ENCODE measurements at places on chromosomes 16 and 17.
A peak's percentile ranks its signal among the peaks of the same experiment; 100 is the strongest.

DNA sequence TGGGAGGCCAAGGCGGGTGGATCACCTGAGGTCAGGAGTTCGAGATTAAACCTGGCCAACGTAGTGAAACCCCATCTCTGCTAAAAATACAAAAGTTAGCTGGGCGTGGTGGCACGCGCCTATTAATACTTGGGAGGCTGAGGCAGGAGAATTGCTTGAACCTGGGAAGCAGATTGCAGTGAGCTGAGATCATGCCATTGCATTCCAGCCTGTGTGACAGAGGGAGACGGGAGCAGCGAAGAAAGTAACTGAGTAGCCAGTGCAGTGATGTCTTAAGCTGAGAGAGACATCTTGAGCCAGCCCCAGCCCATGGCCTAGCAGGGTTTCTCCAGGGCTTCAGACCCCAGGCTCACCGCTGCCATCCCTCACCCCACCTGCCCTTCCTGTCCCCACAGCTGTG is 9.8 kb upstream of the SMIM5 start:
- DNase-seq, result no peak

DNA sequence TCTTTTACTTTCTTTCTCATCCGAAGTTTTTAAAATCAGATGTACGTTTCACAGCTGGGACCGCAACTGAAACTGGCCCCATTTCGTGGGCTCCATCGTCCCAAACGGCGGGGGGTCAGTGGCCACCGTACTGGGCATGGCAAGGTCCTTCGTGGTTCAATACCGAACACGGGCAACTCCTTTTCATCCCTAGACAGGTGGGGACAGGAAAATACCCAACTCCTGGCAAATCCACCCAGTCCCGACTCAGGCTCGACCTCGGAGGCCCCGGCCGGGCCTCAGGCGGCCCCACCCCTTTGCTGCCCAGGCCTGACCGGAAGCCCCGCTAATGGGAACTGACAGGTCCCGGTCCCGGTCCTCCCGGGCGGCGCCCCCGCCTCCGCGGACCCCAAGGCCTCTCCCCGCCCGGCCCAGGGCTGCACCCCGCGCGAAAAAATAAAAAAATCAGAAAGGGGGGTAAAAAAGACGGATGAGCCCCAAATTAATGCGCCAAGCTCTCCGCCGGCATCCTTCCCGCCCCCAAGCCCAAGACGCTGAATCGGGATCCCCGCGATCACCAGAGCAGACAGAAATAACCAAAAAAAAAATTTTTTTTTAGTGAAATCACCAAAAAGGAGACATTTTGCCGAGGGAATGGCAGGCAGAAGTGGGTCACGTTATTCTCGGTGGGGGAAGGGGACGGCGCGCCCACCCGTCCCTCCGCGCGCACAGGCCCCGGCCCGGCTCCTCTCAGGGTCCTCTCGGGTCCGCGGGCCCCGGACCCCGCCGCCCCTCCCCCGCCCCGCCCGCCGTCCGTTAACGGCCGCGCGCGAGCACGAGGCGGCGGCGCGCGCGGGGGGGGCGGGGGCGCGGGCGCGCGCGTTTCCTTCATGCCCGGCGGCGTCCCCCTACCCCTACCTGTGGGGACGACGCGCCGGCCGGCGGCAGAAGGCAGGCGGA is 562 bp downstream of the ZC3H7A start:
- DNase-seq, result no peak

DNA sequence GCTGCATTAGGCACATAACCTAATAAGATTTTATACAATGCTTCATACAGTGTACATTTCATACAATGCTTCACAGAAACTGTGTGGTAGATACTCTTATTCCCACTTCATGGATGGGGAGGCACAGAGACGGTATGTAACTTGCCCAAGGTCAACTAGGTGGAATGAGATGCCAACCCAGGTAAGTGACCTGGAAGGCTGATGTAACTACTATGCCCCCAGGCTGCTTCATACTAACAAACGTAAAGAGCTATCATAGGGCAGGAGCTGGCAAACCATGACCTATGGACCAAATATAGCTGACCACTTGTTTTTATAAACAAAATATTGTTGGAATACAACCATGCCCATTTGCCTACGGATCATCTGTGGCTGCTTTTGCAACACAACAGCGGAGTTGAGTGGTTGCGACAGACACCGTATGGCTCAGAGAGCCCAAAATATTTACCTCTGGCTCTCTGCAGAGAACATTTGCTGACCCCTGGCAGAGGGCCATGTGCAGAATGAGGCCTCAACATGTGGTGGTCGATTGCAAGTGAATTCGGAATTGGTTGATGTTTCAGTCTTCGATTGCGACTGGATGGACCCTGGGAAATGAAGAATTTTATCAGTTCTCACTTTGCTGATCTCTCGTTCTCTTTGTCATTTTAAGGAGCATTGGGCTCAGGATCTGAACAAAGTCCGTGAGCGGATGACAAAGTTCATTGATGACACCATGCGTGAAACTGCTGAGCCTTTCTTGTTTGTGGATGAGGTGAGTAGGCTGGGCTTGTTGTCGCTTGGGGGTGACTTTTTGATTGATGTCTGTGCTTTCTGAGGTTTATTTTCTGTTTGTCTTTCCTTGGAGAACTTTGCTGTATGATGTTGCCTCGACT is 109.7 kb downstream of the PLCG2 start:
- no peak for DNase-seq

- no peak for DNase-seq
These were observed 2.0 kb upstream of the DNAI2 start for GRCh38 chr17:74271901-74272561.

- DNase-seq, result no peak
These were observed 164.9 kb downstream of the BANP start for GRCh38 chr16:88116121-88116520.

GRCh38 chr17:74016461-74016860 is 187.0 kb upstream of the RPL38 start:
- DNase-seq, result no peak

DNA sequence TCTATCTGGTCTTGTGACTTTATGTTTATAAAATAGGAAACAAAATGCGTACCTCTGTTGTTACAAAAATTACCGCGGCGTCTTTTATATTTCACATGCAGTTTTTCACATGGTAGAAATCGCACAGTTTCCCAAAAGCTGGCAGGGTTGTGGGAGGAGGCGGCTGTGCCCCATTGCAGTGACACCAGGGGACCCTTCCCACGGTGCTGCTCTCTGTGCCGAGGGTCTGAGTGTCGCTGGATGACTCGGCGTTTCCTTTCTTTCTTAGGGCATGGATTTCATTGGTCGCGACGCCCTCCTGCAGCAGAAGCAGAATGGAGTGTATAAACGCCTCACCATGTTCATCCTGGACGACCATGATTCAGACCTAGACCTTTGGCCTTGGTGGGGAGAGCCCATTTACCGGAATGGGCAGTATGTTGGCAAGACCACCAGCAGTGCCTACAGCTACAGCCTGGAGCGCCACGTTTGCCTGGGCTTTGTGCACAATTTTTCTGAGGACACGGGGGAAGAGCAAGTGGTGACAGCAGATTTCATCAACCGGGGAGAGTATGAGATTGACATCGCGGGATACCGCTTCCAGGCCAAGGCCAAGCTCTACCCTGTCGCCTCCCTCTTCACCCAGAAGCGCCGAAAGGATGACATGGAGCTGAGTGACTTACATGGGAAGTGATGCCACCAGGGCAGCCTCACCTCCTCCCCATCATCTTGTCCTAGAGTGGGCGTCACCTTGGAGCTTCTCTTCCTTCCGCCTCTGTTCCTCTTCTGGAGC is 17.2 kb upstream of the CLEC18C start:
- no peak for DNase-seq

- peak; percentile 37 for DNase-seq
These were observed 3.2 kb upstream of the TMEM88 start for GRCh38 chr17:7851438-7852261.

GRCh38 chr17:20954794-20955193 is 88.0 kb downstream of the USP22 start:
- DNase-seq, result no peak

GRCh38 chr17:81397314-81398175 is 2.3 kb downstream of the BAHCC1 start:
- DNase-seq, result no peak

- DNase-seq, result no peak
These were observed 234.2 kb downstream of the TOX3 start for GRCh38 chr16:52312716-52313115.

GRCh38 chr17:81025741-81026129 is 9.2 kb upstream of the BAIAP2 start:
- no peak for DNase-seq

- no peak for DNase-seq
These were observed 169.9 kb downstream of the CYB561 start for GRCh38 chr17:63275971-63276745.

GRCh38 chr16:68367030-68367429 is 56.2 kb downstream of the PRMT7 start:
- no peak for DNase-seq

DNA sequence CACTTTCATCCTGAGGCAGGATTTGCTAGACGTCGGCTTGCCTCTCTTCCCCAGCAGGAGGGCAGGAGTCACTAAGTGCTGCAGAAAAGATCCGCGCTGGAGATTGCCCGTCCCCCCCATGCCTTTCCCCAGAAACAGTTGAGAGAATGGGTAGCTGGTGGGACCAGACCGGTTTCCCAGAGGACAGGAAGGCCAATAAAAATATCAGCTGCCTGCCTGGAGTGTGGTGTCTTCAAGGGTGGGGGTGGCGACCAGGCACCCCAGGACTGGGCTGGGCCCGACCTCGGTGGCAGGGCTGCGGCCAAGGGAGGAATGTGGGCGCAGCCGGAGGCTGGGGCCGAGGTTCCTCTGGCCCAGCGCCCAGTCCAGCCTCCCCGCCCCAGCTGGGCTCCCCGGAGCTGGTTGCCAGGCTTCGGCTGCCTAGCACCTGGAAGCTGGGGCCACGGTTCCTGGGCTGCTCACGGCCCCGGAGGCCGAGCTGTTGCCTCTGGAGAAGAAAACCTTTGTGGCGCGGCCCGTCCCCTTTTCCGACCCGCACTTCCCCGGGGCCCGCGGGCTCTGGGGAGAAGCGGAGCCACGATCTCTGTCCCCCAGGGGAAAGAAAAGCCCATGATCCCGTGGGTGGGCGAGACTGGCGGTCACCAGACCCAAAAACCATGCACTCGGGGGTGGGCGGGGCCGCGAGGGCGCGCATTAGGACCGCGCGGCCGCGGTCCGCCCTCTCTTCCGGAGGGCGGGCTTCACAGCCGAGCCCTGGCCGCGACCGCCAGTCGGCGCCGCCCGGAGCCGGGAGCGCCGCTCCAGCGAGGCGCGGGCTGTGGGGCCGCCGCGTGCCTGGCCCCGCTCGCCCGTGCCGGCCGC is at the start of gene TRAF4:
Gene TRAF4, plus strand, starts transcription at position 769 of the 861 bp plus-strand sequence. CDS start 102 bp downstream, outside the sequence.
- DNase-seq, result no peak

- DNase-seq, result no peak
These were observed 46.5 kb downstream of the NT5M start for GRCh38 chr17:17349724-17350106.

DNA sequence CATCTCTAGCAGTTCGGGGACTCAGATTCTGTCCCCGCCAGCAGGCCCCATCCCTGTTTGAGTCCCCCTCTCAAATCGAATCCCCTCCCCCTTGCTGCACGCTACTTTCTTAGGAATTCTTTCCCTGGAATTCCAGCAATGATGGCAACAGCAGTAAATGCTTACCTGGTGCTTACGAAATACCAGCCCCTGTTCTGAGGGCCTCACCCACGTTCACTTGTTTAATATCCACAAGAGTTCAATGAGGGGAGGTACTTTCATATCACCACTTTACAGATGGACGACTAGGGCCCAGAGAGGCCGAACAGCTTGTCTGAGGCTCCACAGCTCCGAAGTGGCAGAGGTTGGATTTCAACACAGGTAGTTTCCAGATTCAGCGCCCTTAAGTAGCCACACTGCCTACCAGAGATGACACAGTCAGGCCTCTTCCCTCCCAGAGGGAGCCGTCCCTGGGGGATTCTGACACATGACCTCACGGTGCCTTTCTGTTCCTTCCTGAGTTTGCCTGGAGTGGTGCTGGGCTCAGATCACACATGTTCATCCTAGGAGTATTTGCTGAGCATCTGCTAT is 120.7 kb upstream of the GSE1 start:
- no peak for DNase-seq

DNA sequence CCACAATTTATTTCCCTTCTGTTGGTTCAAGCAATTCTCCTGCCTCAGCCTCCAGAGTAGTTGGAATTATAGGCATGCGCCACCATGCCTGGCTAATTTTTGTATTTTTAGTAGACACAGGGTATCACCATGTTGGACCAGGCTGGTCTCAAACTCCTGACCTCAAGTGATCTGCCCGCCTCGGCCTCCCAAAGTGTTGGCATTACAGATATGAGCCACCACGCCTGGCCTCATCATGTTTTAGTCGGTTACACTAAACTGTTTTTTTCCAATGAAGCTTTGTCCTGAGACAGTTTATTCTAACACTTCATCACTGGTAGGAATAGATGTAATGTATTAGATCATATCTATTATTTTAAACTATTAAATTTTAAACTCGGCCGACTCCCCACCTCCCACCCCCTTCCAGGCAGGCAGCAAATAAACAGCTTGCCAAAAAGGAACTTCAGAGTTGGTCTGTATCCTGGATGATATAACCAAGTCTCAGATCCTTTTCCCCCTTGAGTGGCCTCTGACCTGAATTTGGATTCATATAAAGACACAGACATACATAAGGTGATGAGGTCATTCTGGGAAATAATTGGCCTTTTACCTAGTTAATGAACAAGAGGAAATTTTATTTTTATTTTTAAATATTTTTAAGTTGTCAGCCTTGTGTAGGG is 18.4 kb upstream of the CORO6 start:
- DNase-seq, result no peak

DNA sequence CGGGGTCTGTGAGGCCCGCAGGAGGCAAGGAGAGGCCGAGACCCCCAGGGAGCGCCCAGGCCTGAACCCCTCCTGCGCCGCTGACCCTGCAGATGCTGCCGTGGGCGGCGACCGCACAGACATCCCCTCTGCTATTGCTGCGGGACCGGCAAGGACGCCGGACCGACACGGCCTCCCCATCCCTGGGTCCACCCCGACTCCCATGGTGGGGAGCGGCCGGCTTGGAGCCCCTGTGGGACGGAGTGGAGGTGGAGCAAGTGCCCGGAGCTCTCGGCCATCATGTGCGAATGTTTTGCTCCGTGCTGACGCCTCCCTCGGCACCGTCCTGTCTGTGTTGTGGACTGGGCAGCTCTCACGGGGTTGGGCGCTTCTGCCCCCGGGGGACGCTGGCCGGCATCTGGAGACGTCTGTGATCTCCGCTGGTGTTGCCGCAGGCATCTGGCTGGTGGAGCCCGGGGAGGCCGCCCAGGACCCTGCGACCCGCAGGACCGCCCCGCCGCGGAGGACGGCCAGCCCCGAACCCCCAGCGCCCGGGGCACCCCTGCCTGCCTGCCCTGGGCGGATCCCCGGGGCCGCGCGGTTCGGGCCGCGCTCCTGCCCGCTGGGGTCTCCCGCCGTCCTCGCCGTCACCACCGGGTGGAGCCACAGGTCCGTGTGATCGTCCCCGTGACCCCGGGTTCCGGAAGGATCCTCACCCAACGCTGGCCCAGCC is 12.8 kb upstream of the GNG13 start:
- DNase-seq, result no peak

DNA sequence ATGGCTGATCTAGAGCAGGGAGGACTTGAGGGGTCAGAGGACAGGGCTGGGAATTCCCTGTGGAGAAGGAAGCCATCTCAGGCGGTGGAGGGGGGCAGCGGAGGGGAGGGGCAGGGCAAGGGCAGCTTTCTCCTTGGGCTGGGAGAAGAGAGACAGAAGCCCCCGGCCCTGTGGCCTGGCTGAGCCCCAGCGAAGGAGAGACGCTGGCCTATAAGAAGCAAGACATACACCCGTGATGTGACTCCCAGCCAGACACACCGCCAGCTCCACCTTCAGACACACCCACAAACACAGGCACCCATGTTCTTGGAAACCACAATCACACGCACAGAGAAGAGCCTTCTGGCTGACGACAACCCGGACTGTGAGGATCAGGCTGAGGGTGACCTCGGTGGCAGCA is 10.0 kb downstream of the TRPV3 start:
- DNase-seq, result no peak

GRCh38 chr17:67577429-67578141 is 140.2 kb upstream of the NOL11 start:
- DNase-seq, result no peak

Measured in cerebellar nuclear complex (tissue), 1 donor.